Stimulated activated CD4-positive, alpha-beta T cell treated with anti-CD3 and anti-CD28 coated beads, Interleukin-12 subunit alpha, Interleukin-12 subunit beta, amount 100 ng/mL, for 48 hours (primary cell): ENCODE measurements at places on chromosomes 2 and 18.

DNA sequence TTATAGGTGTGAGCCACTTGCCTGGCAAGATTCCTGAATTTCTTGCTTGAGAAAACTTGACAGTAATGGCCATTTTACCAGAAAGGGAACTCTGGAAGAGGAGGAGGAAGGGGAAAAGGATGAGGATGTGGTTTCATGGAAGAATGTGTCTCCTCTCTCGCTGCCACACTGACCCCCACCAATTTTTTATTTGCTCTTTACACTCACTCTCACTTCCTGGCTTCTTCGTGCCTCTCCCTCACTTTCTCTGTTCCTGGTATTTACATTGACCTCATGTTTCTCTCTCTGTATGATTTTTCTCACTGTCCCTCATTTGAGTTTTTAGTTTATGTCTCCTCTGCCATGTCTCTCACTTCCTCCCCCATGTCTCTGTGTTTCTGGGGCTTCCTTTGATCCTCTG is 134.5 kb upstream of the CAB39 start:
- no peak for DNase-seq

GRCh38 chr2:71340176-71340575 is 8.6 kb downstream of the ZNF638 start:
- no peak for DNase-seq

DNA sequence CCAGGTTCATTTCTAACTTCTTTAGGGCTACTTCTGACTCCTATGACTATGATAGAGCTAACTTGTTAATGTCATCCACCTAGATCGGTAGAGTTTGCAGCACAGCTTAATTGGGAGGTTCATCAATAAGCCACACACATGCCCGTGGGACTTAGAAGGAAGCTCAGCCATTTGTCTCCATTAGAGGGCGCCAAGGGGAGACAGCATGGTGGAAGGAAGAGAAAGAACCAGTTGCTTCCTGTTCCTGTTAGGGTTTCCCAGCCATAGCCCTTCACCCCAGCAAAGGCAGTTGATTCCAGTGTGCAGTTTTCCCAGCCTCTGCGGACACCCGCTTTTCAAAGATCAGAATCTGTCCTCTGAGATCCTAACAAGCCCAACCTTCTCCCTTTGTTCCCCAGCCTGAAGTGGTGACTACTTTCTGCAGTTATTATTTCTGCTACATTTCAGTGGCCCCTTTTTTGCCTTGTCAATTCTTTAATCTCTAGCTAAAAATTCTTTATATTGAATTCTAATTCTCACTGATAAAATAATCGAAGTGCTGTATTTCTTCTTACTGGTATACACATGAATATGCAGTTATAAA is 30.3 kb downstream of the MAIP1 start:
- peak; percentile 65 for DNase-seq

DNA sequence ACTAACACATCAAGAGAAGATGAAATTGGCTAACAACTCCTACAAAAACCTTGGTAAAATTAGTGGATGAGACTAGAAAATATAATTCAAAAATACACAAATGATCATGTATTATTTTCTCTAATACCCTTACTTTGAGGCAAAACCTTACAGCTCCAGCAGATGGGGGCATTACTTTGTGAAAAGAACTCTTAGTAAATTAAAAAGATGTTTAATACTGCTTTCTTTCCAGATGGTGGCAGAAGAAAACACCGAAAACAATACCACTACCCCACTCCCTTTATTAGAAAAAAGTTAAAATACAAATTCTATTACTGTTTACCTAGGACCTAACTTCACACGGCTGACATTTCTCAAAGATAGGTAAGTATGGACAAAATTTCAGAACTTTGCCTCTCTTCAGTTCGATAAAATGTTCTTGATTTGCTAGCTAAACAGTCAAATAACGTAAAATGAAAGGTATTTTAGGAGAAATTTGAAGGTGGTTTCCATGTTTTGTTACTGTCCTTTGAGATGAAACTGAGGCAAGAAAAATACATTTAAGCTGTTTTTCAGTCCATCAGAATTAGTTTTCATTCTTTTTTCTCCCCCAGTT is 30.6 kb downstream of the ORC4 start:
- no peak for DNase-seq

GRCh38 chr2:12369566-12369965 is 347.2 kb upstream of the TRIB2 start:
- DNase-seq = no peak

- no peak for DNase-seq
These were observed 308.6 kb upstream of the TNP1 start for GRCh38 chr2:217168496-217168895.

- DNase-seq = peak; percentile 74
These were observed 42.2 kb downstream of the BIN1 start for GRCh38 chr2:127064642-127065250.

DNA sequence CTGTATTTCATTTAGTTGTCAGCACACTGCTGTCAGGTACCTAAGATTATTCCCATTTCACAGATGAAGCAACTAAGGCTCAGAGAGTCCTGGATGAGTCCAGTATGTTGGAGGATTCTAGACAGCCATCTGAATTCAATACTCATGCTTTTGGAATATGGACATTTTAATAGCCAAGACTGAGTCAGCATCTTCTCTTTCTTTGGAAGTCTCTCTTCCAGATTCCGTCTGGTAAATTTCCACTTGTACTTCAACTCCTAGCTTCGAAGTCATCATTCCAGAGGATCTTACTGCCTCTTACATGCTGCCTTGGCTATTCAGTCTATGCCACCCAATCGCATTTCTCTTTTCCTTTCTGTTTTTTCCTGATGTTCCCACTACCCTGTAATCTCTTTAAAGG is 40.6 kb downstream of the INSIG2 start:
- no peak for DNase-seq

DNA sequence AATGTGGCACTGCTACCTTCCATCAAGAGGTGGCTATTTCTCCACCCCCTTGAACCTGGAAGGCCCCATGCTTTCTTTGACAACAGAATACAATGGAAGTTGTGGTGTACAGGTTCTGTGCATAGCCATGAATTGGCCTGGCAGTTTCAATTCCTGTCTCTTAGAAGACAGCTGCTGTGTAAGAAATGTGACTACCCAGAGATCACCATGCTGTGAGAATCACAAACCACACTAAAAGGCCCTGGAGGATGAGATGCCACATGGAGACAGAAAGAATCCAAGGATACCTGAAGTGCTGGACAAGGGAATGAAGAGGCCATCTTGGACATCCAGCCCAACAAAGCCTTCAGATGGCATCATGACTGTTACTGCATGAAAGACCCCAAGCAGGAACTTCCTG is 47.7 kb upstream of the EHBP1 start:
- DNase-seq = no peak

DNA sequence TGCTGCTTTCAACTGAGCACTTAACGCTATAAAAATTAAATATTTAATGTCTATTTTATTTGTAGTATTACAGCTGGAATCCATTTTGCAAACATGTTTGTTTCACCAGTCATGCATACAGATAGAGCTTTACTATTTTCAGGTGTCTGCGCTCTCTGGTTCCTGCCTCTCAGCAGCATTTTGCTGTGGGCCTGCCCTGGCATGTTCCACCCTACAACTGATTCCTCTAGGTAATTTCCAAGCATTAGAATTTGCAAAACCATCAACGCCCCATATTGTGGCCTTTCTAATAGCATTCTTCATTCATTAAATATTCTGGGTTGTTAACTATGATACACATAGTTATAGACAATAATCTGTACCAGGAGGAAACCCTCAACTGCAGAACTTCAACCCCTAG is 266.4 kb upstream of the DLGAP1 start:
- DNase-seq = no peak

DNA sequence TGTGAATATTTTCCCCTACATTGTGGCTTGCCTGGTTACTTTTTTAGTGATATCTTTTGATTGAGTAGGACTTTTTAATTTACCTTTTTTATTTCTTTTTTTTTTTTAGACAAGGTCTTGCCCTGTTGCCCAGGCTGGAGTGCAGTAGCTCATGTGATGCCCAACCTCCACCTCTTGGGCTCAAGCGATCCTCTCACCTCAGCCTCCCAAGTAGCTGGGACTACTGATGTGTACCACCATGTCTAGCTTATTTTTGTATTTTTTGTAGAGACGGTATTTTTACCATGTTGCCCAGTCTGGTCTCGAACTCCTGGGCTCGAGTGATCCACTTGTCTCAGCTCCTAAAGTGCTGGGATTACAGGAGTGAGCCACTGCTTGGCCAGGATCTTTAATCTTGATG is 25.3 kb downstream of the EML4 start:
- no peak for DNase-seq

- DNase-seq = no peak
These were observed 92.7 kb downstream of the FAM210A start for GRCh38 chr18:13633700-13634099.

DNA sequence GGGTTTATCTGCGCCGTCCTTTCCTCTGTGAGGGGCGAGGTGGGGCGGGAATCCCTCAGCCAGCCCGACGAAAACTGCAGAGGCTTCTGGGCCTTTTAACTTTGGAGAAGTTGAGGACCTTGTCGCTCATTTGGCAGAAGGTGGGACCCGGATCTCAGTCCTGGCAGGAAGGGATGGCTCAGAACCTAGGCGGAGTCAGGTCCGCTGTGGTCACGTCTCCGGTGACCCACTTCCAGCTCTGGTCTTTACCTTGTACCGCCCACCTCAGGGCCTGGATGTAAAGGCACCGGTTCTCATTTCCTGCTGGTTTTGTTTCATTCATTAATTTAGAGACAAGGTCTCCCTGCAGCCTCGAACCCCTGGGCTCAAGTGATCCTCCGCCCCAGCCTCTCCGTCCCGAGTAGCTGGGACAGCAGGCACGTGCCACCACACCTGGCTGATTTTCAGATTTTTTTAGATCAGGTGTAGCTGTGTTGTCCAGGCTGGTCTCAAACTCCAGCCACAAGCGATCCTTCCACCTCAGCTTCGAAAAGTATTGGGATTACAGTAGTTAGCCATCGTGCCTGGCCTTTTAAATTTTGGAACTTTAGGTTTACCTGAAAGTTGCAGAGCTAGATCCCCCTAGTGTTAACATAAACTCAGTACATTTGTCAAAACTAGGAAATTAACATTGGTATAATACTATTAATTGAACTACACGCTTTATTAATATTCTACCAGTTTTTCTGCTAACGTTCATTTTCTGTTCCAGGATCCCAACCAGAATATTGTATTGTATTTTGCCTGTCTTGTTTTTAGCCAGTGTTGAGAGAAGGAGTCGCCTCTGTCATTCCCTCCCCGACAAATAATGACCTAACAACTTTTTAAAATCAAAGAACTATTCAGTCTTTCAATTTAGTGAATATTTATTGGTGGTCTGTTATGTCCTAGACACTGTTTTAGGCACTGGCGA is 852 bp downstream of the POLI start:
- peak; percentile 45 for DNase-seq

DNA sequence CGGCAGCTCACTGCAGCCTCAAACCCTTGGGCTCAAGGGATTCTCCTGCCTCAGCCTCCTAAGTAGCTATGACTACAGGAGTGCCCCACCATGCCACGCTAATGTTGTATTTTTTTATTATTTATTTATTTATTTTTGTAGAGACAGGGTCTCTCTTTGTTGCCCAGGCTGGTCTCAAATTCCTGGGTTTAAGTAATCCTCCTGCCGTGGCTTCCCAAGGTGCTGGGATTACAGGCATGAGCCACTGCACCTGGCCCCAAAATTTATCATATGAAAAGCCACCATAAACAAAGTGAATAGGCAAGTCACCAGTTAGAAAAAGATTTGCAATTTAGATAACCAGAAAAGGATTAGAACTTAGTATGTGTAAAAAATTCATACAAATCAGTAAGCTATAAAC is 138.6 kb upstream of the NCK2 start:
- no peak for DNase-seq

DNA sequence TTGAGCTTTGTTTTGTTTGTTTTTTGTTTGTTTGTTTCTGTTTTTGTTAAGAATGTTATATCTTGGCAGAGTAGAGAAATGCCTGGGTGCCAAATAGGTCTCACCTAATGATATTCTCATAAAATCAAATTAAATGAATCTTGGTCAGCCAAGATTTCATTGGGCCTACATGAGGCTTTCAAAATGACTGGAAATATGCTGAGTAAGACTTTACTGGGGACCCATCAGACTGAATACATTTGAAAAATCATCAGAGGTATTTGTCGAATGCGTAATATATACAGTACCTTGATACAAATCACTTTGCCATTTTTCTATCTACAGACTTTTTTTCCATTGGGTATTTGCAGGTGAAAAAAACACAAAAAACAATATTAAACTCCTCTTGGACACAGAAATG is 480.8 kb downstream of the CDH2 start:
- DNase-seq = no peak

DNA sequence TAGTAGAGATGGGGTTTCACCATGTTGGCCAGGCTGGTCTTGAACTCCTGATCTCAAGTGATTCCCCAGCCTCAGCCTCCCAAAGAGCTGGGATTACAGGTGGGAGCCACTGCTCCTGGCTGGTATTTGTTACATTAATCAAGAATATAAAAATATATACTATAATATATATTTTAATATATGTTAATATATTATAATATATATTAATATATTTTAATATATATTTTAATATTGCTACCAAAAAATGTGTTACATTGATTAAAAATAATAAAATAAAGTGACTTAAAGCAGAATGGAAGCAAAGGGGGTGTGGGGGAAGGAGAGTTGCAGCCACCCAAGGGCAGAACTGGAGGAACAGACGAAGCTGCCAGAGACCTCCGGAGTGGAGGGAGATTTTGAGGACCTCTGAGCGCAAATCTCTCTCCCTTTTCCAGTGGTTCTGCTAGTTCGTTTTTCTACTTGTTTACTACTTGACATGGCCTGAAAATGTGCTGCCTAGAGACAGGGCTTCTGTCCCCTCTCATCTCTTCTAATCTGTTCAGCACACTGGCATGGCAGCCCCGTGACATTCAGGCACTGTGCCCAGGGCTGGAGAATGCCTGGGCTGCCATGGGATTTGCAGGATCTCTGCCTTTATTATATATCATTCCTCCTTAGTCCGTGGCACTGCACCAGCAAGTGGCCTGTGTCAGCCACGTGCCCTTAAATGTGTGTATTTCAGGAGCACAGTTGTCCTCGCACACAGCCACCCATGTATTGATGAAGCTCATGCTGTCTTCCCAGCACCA is 47.9 kb upstream of the RAB12 start:
- DNase-seq = no peak

DNA sequence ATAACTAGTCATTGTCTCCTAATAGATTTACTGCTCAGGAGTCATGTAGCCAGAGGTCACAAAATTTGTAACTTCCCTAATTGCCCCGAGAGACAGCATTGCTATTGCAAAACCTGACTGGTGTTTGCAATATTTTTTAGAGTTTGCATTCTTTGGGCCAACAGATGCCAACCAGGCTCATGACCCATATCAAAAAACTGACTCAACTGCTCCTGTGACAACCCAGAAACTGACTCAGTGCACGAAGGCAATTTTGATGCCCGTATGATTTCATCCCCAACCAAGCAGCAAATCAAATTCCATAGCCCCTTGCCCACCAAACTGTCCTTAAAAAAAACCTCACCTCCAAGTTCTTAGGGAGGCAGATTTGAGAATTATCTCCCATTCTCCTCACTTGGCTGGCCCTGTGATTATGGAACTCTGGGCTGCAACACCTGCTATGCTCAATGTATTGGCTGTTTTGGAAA is 951.3 kb downstream of the TSN start:
- no peak for DNase-seq
